ENCODE measurements at places on chromosomes 4 and X. TPM values are rescaled to one million over a fixed set of nuclear protein-coding genes. Genes with fewer than 3 reads are reported as not detected.
A peak's percentile ranks its signal among the peaks of the same experiment; 100 is the strongest.

- no peak for DNase-seq
Measured at GRCh38 chr4:145739845-145740244, 59.9 kb downstream of the C4orf51 start.

- no peak for DNase-seq
Measured at GRCh38 chr4:119139822-119140252, 4.2 kb downstream of the MYOZ2 start.

DNA sequence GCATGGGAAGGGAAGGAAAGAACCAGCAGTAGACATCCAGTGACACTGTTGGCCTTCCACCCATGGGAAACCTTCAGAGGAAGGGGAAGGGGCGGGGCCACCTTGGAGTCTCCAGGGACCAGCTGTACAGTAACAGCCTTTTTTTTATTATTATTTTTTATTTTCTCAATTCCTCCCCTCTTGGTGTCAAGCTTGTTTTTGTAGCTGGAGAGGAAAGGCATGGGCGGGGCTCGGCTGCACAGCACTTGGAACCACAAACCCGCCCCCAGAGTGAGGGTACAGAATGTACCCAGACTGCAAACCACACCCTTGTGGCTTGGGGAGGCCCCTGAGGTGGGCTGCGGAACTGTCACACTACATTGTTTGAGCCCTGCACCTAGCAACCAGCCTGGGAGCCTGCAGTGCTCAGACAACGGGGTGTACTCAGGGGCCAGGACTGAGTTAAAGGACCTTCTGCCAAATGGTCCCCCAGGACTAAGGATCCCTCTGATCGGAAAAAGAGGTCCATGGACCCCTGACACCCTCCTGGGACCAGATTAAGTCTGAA, 45.7 kb downstream of the PRPS1 start:
- peak; percentile 40 for DNase-seq

DNA sequence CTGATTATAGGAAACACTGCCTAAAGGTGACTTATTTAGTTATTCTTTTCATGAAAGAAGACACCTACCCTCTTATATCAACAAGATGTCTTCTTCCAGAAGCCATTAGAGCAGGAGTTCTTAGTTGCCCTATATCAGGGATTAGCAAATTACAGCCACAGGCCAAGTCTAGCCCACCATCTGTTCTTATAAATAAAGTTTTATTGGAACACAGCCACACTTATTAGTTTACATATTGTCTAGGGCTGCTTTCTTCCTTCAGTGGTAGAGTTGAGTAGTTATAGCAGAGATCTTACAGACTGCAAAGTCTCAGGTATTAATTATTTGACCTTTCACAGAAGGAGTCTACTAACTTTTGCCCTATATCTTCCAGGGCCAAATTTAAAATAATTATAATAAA, 157.2 kb upstream of the NOCT start:
- DNase-seq, result no peak

- DNase-seq, result no peak
Measured at GRCh38 chr4:169399976-169400767, 129.4 kb upstream of the SH3RF1 start.

GRCh38 chrX:45755703-45756102, 555.0 kb upstream of the DIPK2B start:
- DNase-seq, result no peak

GRCh38 chrX:111382277-111382676, 29.7 kb downstream of the DCX start:
- no peak for DNase-seq

DNA sequence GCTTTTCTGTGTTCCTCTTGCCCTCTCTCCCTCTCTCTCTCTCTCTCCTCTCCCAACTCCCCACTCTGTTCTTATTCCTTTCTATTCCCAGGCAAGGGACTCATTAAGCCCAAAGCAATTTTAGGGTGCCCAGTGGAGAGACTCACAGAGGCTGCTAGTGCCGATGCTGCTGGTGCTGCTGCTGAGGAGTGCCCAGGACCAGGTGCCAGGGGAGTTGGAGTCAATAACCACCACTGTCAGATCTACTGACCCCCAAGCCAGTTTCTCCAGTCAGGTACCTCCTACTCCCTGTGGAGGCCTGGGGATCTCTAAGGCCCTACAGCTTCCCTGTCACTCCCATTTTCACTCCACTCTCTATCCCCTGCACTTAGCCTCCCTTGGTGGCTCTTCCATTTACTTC, 54.2 kb upstream of the LAS1L start:
- DNase-seq, result no peak

The NPFFR2 gene
- total RNA-seq, result not detected

The ADGRG4 gene
- total RNA-seq, result not detected

The ATRX gene
- 73.4 TPM for total RNA-seq

The ACE2 gene
- 6.2 TPM for total RNA-seq

The AFF2 gene
- 0.99 TPM for total RNA-seq

The TLR6 gene
- total RNA-seq, result 1.8 TPM

Measured in body of pancreas (tissue), 4 donors.